ENCODE measurements at places on chromosomes 1 and 21.

GRCh38 chr1:234963904-234964702 is 164.5 kb downstream of the TOMM20 start:
- no peak for DNase-seq

- DNase-seq: no peak
Observed at GRCh38 chr1:15151377-15151806, 2.2 kb upstream of the TMEM51 start.

GRCh38 chr1:151542710-151543129 is 2.6 kb downstream of the TUFT1 start:
- no peak for DNase-seq

DNA sequence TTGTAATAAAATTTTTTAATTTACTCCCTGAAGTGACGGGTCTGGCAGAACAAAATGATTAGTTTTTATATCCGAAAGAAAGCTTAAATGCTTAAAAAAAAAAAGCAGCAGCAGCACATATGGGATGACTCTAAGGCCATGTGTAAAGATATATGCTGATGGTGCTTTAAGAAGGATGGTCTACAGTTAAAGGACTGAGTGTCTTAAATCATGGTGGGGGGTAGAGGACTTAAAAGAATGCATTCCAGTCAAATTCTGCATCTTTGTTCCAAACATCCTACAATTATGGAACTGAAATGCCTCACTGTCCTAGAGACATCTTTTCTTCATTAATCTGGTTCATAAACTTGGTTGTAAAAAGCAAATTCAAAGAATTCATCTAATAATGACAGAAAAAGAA is 7.0 kb downstream of the KDM5B start:
- DNase-seq: no peak
